ENCODE measurements at places on chromosomes 1 and 21.

DNA sequence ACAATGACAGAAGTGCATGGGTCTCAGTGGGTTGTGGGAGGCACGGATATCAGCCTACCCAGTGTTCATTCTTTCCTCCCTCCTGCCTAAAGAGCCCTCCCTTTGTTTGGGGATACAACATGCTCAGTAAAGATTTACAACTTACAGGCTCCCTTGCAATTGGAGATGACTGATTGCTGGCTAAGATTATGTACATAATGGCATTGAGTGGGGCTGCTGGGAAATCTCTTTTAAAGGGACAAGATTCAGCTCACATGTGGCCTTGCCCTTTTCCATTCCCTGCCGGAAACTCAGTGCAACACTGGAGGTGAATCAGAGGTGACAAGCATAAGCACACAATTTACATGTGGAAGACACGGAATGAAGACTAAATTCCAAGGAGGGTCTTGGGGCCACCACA is 83.7 kb upstream of the CHRM3 start:
- no peak for DNase-seq

DNA sequence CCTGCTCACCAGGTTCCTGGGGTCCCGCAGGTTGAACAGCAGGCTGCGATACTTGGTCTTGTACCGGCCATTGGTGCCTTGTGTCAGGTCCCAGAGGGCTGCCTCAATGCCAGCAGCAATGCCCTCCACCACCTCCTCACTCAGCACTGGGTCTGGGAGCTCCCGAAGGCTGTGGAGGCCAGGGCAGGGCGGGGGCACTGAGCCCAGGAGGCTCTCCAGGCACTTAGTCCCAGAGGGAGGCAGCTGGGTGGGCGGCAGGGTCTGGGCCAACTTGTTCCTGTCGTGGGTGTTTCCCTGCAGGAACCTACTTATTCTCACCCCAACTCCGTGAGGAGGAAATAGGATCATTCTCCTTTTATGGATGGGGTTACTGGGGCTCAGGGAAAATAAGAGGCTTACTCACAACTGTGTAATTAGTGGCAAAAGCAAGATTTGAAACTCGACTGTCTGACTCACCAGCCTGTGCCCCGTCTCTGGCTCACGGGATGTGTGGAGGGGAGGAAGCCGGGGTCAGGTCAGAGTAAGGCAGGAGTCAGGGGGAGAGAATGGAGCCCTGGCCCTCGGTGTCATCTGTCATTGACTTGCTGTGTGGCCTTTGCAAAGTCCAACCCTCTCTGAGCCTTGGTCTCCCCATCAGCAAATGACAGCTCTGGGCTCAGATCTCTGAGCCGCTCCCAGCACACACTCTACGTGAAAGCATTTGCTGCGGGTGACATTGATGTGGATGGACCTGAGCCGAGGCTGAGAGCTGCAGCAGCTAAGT is 17.2 kb downstream of the SPOCD1 start:
- DNase-seq = peak; percentile 79

DNA sequence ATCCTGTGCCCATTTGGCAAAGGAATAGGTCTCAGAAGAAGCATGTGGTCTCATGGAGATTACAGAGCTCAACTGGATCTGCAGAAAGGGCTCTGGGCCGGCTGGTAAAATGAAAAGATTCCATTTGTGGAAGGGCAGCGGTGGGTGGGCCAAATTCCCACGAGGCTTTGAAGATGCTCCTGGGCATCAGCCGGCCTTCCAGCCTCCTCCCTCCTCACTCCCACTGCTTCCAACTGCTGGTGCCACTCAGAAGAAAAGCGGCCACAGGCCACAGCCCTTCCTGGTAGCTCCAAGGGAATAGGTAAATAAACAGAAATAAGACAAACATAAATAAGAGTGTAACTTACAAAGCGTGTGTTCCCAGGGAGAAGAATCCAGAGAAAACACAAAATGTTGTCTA is 136.3 kb upstream of the SLC44A3 start:
- no peak for DNase-seq

DNA sequence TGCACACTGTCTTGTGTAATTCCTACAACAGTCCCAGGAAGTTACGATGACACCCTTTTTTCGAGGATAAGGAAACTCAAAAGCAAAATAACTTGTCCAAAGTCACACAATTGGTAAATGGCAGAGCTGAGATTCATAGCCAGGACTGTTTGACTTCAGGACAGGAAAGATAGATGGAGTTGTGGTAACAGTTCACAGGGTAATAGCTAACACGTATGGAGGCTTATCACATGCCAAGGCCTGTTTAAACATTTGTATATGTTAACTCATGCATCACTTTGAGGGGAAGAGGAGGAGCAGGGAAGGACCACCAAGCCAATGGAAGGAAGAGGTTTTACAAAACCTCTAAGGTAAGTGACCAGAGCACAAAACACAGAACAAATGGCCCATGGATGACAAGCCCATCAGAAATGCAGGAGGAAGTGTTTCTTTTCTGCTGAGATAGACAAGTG is 2.8 kb downstream of the DHCR24 start:
- no peak for DNase-seq

DNA sequence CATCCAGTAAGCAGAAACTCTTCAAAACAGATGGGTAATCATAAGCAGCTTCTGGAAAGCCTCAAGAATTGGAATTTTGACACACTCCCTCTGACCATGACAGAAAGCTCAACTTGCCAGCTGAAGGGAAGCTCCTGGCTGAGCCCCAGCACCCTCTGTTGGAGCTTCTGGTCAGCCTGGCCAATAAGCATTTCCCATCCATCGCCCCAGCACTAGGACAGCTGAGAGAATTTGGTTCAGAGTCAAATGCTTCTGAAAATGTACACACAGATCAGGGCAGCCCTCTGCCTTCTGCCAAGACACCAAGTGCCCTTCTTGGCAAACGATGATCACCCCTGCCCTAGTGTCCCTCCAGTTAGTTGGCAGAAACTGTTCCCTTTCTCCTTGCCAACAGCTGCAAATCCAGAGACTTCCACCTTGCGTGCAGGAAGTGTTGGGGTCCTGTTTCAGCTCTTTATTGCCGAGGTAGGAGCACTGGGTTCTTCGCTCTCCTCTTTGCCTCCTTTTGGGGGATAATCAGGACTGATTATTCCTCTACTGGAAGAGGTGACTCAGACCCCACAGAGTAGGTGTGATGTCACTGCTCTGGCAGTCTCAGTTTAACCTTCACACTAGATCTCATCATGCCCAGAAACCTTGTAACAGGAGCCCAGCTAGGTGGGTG is 11.9 kb downstream of the PIGV start:
- DNase-seq = no peak

DNA sequence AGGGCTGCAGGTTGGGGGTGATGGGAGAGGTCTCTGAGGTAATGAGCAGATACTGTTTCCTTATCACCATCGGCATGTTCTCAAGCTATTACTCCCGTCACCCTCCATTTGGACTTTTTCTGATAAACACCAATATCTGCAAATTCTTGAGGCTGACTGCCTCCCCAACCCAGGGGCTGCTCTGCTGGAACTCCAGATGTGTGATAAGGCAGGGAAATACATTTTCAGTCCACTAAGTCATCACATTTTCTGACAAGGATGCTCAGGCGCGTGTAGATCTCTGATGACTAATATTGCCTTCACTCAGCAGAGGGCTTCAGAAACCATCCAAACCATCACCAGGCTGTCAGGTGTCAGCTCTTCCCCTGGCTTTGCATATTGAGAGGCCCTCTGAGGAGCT is 215.0 kb upstream of the POU3F1 start:
- no peak for DNase-seq

DNA sequence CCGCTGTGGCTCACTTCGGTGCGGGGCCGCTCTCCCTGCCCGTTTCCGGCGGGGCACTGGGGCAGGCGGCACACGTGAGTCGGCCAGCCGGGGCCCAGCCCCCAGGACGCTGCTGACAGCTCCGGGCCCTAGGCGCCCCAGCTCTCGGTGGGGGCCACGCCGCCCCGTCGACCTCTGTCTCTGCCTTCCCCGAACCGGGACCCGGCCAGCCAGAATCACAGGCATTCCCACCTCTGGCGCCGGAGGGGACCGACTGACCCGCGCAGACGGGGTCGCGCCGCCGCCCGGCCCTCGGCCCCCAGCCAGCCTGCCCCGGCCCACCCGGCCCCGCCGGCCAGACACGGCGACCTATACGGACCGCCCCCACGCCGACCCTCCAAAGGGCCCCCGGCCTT is 755 bp downstream of the SCMH1 start:
- peak; percentile 35 for DNase-seq
